ENCODE measurements at places on chromosomes 7 and 10. TPM values are rescaled to one million over a fixed set of nuclear protein-coding genes. Genes with fewer than 3 reads are reported as not detected.
A peak's percentile ranks its signal among the peaks of the same experiment; 100 is the strongest.

The OIT3 gene
- total RNA-seq: 7.2 TPM

The MKI67 gene
- 24.8 TPM for total RNA-seq

The SPDYE3 gene
- total RNA-seq: not detected

The PCLO gene
- 2.7 TPM for total RNA-seq

The CCDC126 gene
- total RNA-seq: 19.5 TPM

DNA sequence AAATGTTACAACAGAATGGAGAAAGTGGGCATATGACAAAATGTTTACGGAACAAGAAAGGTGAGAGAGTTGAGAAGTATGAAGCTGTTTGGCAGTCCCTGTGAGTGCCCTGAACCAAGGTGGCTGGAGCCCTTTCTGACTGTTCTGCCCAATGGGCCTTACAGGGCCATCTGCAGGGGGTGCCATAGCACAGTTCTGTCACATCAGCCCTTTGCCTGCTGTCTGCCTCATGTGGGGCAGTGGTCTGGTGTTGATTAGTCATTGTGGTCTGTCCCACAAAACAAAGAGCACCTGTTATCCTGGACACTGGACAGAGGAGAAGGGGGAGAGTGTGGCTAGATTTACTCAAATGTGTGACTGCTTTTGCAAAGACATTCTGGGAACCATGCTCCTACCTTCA is 51.5 kb upstream of the OSBPL3 start:
- DNase-seq: no peak

DNA sequence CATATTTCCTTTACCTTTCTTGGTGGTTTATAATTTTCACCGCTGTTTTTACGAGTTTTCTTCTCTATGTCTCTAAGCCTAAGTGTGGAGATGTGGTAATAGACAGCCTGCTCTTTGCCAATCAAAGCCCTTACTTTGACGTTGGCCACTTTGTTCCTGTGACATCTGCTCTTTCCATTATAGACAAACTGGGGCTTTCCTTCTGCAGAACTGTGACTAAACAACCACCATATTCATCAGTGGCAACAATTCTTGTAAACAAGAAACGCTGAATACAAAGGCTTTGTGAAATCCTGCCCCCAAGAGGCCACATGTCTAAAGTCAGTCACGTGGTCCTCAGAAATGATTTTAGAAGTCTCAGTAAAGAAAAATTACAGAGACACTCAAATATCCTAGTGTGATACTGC is 59.6 kb upstream of the CAPZA2 start:
- DNase-seq: peak; percentile 78
